A375 (cell line): ENCODE measurements at places on chromosomes 1 and 21. TPM values are rescaled to one million over a fixed set of nuclear protein-coding genes. Genes with fewer than 3 reads are reported as not detected.

The PTGER3 gene
- 0.04 TPM in 1 of 2 replicates, not detected in the other for total RNA-seq

The LCE6A gene
- not detected in 2 replicates for total RNA-seq

The CELSR2 gene
- total RNA-seq, result 5.7 and 6.4 TPM in 2 replicates

The SPATA6 gene
- total RNA-seq, result 13.4 and 14.6 TPM in 2 replicates

The LMOD1 gene
- 0.19 TPM in 1 of 2 replicates, not detected in the other for total RNA-seq

The OR2L2 gene
- total RNA-seq, result 0.04 and 0.29 TPM in 2 replicates

The PKP1 gene
- not detected in 2 replicates for total RNA-seq

The GIPC2 gene
- not detected in 2 replicates for total RNA-seq

The CR1L gene
- total RNA-seq, result not detected in 2 replicates

The RHD gene
- not detected in 2 replicates for total RNA-seq

The CNTN2 gene
- 1.2 TPM in 1 of 2 replicates, not detected in the other for total RNA-seq

The TFF2 gene
- total RNA-seq, result 2.3 and 2.8 TPM in 2 replicates

The OR2L3 gene
- not detected in 2 replicates for total RNA-seq

The SLC35F3 gene
- total RNA-seq, result 4.0 and 5.4 TPM in 2 replicates
